ENCODE measurements at places on chromosomes 11 and 22. TPM values are rescaled to one million over a fixed set of nuclear protein-coding genes. Genes with fewer than 3 reads are reported as not detected.

TSSK2 gene
- total RNA-seq, result not detected

CD81 gene
- total RNA-seq, result 329 TPM

CYP2D6 gene
- 0.79 TPM for total RNA-seq

TRPM5 gene
- 0.11 TPM for total RNA-seq

GRCh38 chr11:26510756-26511155, 61.3 kb downstream of the MUC15 start:
- no peak for DNase-seq
